ENCODE measurements at places on chromosomes 11 and 22. TPM values are rescaled to one million over a fixed set of nuclear protein-coding genes. Genes with fewer than 3 reads are reported as not detected.

POU2F3 gene
- 0.05 TPM for polyA plus RNA-seq

TMEM258 gene
- polyA plus RNA-seq: 356 TPM

OR8D4 gene
- not detected for polyA plus RNA-seq

GAL gene
- 1.9 TPM for polyA plus RNA-seq

YPEL4 gene
- polyA plus RNA-seq: 1.1 TPM

JOSD1 gene
- 29.6 TPM for polyA plus RNA-seq

OR5P2 gene
- polyA plus RNA-seq: not detected

ALDH3B1 gene
- polyA plus RNA-seq: 32.7 TPM

F2 gene
- polyA plus RNA-seq: not detected

TESMIN gene
- polyA plus RNA-seq: 0.79 TPM

HORMAD2 gene
- polyA plus RNA-seq: not detected

CASP1 gene
- polyA plus RNA-seq: 36.2 TPM

Data from AG04450 (cell line).